ENCODE measurements at places on chromosomes 3 and 15. TPM values are rescaled to one million over a fixed set of nuclear protein-coding genes. Genes with fewer than 3 reads are reported as not detected.

Gene RBP2
- not detected for polyA plus RNA-seq

Gene CLDN18
- not detected for polyA plus RNA-seq

Gene SI
- polyA plus RNA-seq = not detected

Gene NEIL1
- polyA plus RNA-seq = 103 TPM

Gene AADAC
- polyA plus RNA-seq = not detected

Gene SECISBP2L
- polyA plus RNA-seq = 13.0 TPM

Gene FOXB1
- not detected for polyA plus RNA-seq

Gene MYZAP
- polyA plus RNA-seq = 2.8 TPM

Gene ITIH4
- 21.5 TPM for polyA plus RNA-seq

Gene GASK1A
- not detected for polyA plus RNA-seq

Gene INKA1
- 24.0 TPM for polyA plus RNA-seq

Gene PLA2G4F
- polyA plus RNA-seq = not detected

Gene SLC9A9
- polyA plus RNA-seq = 8.9 TPM

Gene GRAMD2A
- polyA plus RNA-seq = not detected

Gene IL16
- 181 TPM for polyA plus RNA-seq

Gene CILP
- polyA plus RNA-seq = 0.63 TPM

Measured in B cell (primary cell).